ENCODE measurements at places on chromosomes 6 and 20.
A peak's percentile ranks its signal among the peaks of the same experiment; 100 is the strongest.

GRCh38 chr6:134468633-134469032 lies 150.7 kb upstream of the SGK1 start:
- DNase-seq, result no peak

- no peak for DNase-seq
These were observed 135.3 kb downstream of the CDH4 start for GRCh38 chr20:61387204-61387953.

DNA sequence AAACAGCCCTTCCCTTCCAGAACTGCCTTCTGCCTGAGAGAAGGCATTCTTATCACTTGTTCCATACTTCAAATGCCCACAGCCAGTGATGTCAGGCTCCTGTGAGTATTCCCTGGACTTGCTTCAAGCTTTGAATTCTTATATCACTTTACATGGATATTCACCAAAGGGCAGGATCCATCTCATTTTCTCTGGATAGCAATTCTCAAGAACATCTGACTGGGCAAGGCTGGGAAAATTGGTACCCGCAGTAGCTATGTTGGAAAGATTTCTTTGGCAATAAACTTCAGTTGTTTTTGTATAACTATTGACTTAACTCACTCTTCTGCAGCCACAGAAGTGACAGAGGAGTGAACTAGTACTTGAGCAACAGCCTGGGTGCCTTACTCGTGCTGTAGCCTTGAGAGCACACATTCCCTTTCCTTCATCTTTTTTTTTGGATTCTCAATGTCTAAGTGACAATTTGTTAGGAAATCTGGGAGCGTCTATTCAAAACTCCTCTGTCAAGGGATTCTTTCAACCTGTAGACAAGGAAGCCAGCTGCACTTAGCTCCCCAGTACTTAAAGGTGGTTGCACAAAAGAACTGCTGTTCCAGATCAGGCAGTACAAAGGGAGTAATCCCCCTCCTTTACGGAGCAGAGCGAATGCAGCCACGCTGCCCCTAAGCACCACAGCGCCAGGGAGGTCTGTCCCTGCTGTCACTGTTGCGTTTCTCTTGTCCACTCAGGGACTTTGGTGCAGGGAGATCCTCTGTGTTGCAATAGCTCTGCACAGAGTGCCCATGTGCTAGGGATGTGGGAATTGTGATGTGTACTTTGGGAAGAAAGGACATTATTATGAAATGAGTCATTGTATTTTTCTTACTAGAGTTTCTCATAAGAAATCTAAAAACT lies 69.6 kb downstream of the JAG1 start:
- DNase-seq, result peak; percentile 70

DNA sequence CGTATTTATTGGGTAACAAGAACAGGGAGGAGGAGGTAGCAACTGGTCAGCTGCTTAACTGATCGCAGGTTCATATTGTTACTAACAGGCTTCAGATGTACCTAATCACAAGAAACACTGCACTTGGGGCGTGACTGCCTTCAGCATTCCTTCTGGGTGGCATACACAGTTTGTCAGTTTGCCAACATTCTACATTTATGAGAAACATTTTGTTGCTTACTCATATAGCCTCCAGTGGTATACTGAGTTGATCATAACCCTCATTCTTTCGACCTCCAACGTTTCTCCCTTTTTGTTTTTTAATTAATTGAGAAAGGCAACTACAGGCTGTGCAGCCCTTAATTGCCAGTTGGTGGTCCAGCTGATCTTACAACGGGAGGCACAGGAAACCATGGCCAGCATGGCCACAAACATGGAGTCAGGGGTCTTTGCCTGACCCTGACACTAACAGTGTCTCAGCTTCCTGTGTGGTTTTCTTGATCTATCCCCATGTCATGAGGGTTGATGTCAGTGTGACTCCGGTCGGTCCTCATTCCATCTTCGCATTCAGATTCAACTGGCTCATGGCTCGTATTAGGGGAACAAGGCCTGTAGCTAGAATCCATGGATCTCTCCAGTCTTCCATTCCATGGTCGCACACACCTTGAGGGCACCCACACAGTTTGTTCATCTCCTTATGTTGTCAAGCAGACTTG lies 9.4 kb downstream of the EPB41L2 start:
- DNase-seq, result no peak

- no peak for DNase-seq
These were observed 49.2 kb downstream of the MYH7B start for GRCh38 chr20:35004749-35005462.

- no peak for DNase-seq
These were observed 28.3 kb upstream of the GGTLC1 start for GRCh38 chr20:24016607-24017457.

- DNase-seq, result no peak
These were observed 223.4 kb upstream of the GGTLC1 start for GRCh38 chr20:24211972-24212371.

DNA sequence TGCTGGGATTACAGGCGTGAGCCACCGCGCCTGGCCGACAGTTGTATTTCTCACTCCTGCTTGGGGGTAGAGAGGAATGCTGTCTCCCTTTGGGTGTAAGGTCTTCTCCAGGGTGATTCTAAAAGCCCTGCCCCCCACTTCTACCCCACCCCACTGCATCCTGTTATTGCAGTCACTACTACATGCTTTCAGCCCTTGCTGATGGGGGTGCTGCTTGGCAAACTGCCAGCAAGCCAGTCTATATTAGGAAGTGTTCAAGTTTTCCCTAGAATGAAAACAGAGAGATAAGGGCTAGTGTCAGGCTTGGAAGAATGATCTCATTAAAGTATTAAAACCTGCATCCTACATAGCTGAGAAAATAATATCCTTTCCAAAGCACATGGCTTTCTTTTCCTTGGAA lies 31.3 kb downstream of the TTI1 start:
- no peak for DNase-seq

GRCh38 chr6:162140251-162140852 lies 587.2 kb downstream of the PRKN start:
- DNase-seq, result no peak

GRCh38 chr6:72646604-72647485 lies 25.0 kb downstream of the KCNQ5 start:
- DNase-seq, result no peak

- no peak for DNase-seq
These were observed 390.6 kb upstream of the MAP3K7 start for GRCh38 chr6:90977513-90977912.

- DNase-seq, result no peak
These were observed 32.5 kb upstream of the ASCC3 start for GRCh38 chr6:100913400-100914276.

DNA sequence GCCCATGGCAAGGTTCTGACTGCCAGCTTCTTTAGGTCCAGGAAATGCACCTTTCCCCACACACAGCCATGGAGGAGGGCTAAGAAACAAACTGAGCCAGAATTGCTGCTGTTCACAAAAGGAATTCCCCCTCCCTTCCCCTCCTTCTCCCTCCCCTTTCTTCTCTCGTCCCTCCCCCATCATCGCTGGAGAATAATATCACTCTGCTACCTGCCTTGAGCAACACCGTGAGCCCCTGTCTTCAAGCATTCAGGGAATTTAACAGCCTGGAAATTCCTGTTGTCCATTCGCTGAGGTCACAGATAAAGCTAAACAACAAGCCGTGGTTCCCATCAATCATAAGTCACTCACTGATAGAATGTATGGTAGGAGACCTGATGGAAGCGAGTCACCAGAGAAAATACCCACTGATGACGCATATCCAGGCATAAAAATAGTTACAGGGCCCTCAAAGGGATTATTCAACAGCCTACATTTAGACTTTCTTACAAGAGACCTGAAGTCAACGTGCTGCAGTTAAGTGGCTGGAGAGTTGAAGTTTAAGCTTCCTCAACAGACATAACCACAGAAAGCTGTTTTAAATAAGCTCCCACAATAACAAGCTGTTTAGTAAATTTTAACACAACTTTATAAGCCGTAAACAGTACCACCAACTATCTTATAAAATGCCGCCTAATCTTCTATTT lies 59.7 kb downstream of the HIVEP2 start:
- DNase-seq, result peak; percentile 45

DNA sequence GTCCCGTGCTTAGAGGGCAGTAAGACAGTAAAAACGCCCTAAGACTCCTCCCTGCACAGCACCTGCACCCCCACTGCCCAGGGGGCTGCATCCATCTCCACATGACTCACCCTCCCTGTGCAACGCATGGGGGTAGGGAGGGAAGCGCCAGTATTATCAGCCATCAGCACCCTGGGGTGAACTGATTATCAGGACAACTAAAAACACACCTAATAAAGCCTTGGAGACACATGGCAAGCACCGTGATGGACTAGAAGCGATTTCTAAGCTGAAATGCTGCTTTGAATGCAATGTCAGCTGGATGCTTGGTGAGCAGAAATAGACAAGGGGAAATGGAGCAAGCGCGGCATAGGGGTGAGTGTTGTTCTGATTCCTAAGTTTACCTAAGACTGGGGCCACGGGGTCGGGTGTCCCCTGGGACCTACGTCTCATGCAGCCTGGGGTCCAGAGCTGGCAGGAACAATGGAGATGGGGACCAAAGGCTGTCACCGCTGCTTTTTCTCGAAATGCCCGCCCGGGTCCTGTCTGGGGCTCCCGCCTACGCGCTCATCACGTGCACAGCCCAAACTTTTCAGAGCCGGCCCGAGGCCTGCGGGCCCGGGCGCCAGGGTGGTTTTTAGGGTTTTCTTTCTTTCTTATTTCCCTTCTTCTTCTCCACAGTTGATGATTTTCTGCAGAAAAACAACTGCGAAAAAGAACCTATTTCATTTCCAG lies 702 bp upstream of the TNFAIP3 start:
- DNase-seq, result peak; percentile 35

GRCh38 chr6:168078943-168079405 lies at the start of gene FRMD1:
Gene FRMD1, minus strand, starts transcription at chr6:168079212. Its CDS starts 118 bp downstream, at chr6:168079094.
- DNase-seq, result no peak

GRCh38 chr20:53023732-53024520 lies 51.8 kb downstream of the TSHZ2 start:
- DNase-seq, result no peak

- no peak for DNase-seq
These were observed 6.7 kb downstream of the SRC start for GRCh38 chr20:37352608-37352980.

- no peak for DNase-seq
These were observed 109.0 kb downstream of the RIN2 start for GRCh38 chr20:19867074-19867473.

GRCh38 chr6:70673601-70674000 lies 5.9 kb downstream of the SMAP1 start:
- DNase-seq, result no peak

DNA sequence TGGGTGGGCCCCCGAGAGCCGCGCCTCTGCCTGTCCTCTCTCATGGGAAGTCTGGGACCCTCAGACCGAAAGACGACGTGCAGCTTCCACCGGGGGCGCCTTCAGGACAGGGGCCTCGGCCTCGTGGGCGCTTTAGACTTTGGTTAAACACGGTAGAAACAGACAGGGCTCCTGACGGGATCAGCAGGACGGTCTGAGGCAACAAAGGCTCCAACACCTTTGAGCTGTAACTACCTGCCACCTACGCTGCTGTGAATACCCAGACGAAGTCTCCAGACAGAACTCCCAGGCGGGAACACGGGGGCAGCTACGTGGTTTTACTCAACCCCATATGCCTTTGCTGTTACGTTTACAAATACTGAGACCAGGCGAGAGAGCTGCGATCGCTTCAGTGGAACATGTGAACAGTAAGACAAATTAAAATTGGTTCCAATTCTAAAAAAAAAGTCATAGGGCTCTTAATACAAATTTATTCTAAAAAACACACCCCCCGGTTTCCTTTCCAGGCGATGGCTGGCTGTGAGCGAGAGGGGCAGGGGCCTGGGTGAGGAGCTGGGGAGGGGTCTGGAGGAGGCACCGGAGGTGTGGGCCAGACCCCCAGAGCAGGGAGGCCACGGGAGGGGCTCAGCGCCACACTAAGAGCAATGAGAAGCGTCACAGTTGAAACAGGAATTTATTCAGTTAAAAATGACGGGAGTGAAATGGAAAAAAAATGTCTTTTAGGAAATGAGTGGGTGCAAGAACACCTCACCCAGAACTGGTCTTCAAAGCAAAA lies 453.2 kb downstream of the QKI start:
- DNase-seq, result no peak

DNA sequence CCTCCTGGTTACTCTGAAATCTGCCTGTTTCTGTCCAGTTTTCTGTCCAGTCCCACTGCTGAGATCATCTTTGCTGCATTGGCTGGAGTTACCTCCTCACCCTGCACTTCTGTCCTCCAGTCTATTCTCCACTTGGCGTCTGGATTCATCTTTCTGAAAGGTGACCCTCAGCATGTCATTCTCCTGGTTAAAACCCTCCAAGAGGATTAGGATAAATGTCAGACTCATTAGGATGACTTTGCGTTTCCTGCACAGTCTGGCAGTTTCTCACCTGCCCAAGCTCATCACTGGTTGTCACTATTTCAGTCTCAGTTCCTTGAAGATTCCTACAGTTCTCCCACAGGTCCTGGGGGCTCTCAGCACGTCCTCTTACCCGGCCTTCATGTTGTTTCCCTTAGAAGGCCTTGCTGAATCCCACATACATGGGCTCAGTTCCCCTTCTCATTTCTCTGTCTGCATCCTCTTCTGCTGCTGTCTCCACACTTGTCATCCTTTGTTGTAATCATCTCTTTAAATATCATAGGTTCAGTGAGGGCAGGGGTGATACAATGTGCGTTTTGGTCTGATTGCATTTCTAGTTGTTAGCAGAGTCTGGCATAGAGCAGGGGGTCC lies 374.8 kb downstream of the QKI start:
- no peak for DNase-seq

DNA sequence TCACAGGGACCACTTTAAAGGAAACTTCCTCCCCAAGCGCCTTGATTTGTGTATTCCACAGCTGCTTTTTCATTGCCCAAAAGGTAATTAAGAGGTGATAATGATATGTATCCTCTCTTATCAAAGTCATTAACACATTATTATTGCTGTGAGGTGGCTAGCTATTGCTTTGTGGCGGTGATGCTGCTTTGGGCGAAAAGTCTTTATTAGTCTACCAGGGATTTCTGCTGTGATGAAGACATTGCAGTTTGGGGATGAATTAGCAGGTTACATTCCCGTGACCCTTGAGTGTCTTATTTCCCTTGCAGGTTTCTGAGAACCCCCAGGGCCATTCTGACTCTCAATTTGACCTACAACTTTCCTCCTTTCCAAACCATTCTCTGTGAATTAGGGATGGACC lies 143.4 kb upstream of the SOX4 start:
- DNase-seq, result no peak

DNA sequence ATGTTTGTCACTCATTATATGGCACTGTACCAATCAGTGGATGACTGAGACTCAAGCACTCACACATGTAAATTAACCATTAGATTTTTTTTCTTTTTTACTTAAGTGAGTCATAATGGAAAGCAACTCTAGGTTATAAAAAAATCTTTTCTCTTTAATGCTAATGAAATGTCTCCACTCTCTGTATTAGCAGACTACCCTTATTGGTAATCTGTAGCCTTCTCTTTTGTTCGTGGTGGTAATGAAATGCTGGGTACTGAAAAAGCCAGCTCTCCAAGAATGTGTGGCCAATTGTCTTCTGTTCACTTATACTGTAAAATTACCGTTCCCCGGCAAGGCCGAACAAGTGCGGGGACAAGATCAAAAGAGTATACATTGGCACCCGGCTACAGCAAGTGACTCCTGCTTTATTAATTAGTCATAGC lies 69.0 kb downstream of the AFG1L start:
- DNase-seq, result no peak

- DNase-seq, result no peak
These were observed 115.1 kb downstream of the QKI start for GRCh38 chr6:163529605-163530004.
